Stimulated activated CD4-positive, alpha-beta T cell treated with anti-CD3 and anti-CD28 coated beads, Interleukin-4, amount 100 ng/mL, for 1 hour (primary cell): ENCODE measurements at places on chromosomes 4 and X.

- no peak for DNase-seq
These were observed 31.1 kb upstream of the WDR17 start for GRCh38 chr4:176034499-176034898.

- DNase-seq = no peak
These were observed 1.6 kb downstream of the PCDH10 start for GRCh38 chr4:133150486-133151340.

DNA sequence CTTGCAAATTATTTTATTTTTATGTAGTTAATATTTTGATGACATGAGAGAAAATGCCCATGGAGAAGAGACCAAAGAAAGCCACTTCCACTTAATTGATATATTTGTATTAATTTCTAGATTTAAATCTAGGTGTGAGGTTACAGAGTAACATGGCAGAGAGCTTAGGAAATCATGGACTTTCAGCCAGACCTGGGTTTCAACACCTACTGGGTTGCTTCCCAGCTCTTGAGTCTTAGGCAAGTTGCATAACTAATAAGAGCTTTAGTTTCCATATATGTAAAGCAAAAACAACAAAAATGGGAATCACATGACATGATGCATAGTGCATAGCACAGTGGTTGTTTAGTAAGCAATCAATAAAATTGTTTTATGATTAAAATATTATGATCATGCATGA, 413.3 kb downstream of the CCSER1 start:
- DNase-seq = no peak

GRCh38 chr4:54571293-54572151, 86.2 kb upstream of the KIT start:
- no peak for DNase-seq

- no peak for DNase-seq
These were observed 56.7 kb downstream of the HTRA3 start for GRCh38 chr4:8326206-8326605.
